ENCODE measurements at places on chromosomes 2 and 18.

GRCh38 chr2:130972410-130972809 is 120.8 kb downstream of the FAM168B start:
- DNase-seq, result no peak

- peak; percentile 56 for DNase-seq
Measured at GRCh38 chr2:20491739-20492531, 45.1 kb downstream of the RHOB start.

GRCh38 chr2:3442185-3442584 is 62.7 kb downstream of the TRAPPC12 start:
- DNase-seq, result no peak

- DNase-seq, result no peak
Measured at GRCh38 chr2:98868548-98869271, 67.3 kb downstream of the CRACDL start.

- no peak for DNase-seq
Measured at GRCh38 chr2:41170589-41170988, 718.7 kb upstream of the SLC8A1 start.

DNA sequence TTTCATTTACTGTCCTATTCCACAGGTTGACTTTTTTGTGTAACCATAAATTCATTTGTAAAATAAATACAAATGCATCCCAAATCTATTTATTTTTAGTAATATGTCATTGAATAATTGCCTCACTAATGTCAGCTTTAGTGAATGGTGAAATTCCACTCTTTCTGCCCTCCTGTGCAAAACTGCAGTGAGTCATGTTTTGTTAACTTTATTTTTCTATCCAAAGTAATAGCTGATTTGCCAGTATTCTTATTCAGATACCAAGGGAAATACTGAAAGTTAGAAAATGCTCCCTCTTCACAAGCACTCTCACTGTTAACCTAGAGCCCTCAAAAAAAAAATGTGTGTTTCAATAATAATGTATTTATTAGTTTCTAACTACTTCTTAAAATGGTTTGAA is 322.8 kb downstream of the RIT2 start:
- DNase-seq, result no peak

DNA sequence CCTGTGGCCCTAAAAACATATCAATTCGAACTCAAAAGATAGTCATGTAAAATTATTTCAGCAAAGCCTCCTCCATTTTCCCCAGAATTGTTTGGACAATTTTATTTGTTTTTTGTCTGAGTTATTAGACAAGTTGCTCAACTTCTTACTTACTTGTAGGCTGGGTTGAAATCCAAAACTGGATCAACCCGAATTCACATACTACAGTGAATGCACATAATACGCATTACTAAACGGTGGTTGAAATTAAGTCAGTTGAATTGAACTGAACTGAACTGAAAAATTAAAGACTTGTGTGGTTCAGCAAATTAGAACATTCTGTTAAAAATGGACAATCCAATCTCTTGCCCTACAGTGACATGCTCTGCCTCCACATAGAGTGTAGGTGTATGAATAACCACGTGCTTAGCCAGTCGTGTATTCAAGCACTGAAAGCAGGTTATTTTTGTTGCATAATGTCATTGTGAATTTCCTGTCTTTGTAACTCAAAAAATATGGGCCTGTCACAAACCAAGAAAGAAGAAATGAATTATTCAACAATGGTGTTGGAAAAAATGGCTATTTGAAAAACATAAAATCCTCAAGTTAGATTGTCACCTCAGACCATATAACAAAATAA is 441.0 kb downstream of the TXNL1 start:
- DNase-seq, result no peak

Measured in left hindlimb (tissue), 1 donor.